ENCODE measurements at places on chromosomes 7 and 10.

GRCh38 chr10:74585231-74586087 lies 240.9 kb upstream of the KAT6B start:
- peak; percentile 18 for DNase-seq

- DNase-seq, result no peak
These were observed 7.0 kb downstream of the EBF3 start for GRCh38 chr10:129956876-129957673.

GRCh38 chr10:43172645-43173044 lies 34.4 kb downstream of the CSGALNACT2 start:
- DNase-seq, result no peak

DNA sequence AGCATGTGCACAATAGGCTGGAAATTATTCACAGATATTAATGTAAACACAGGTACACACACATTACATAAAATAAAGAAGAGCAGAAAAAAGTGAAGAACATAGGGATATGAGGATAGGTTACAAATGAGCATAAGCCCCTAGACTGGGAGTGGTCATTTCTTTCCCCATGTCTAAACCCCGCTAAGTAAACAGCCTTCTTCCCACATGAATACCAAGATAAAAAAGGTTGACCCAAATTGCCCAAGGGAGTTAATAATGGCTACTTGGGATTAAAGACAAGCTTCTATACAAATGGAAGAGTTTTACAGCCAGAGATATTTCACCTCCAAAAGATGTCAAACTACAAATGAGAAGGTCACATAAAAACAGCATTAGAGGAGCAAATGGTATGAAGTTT lies 527.1 kb upstream of the CELF2 start:
- no peak for DNase-seq

GRCh38 chr7:76333511-76334101 lies 25.2 kb downstream of the YWHAG start:
- DNase-seq, result no peak

GRCh38 chr7:138948403-138948802 lies 32.8 kb downstream of the KIAA1549 start:
- DNase-seq, result no peak

GRCh38 chr7:158065340-158065739 lies 522.3 kb downstream of the PTPRN2 start:
- DNase-seq, result no peak

GRCh38 chr7:106824458-106824857 lies 40.6 kb upstream of the PIK3CG start:
- DNase-seq, result no peak

DNA sequence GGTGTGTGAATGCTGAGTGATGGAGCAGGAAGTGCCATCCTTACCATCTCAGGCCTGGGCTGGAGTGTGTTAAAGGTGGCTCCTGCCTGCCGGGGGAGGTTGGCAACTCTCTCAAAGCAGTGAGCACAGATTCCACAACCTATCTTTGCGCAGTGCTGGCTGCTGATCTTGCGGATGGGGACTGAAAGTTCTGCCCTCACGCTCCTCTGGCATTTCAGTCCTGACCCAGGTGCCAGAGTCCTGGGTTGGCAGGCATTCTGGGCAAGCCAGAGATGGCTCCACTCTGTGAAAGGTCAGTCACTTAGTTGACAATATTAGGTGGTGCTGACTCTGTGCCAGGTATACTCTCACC lies 315.5 kb downstream of the RPS24 start:
- DNase-seq, result no peak

All from putamen (tissue), 1 donor.